ENCODE measurements at places on chromosomes 1 and 21.

DNA sequence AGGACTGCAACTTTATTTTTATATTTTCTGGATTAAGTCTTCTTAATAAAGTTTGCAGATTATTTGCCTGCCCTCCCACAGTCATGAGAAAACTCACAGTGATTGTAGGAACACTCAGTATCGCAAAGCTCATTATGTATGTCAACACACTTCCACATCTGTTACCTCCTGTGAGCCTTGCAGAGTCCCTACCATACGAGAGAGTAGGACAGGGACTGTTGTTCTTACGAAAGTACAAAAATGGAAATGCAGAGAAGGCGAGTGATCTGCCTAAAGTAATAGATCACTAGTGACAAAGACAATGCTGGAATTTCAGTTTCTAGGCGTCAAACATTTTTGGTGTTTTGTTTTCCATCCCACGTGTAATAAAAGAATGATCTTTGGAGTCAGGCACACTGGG lies 131.7 kb downstream of the SYT2 start:
- DNase-seq, result no peak

- DNase-seq, result no peak
Observed at GRCh38 chr1:239725933-239726332, 339.6 kb downstream of the CHRM3 start.

DNA sequence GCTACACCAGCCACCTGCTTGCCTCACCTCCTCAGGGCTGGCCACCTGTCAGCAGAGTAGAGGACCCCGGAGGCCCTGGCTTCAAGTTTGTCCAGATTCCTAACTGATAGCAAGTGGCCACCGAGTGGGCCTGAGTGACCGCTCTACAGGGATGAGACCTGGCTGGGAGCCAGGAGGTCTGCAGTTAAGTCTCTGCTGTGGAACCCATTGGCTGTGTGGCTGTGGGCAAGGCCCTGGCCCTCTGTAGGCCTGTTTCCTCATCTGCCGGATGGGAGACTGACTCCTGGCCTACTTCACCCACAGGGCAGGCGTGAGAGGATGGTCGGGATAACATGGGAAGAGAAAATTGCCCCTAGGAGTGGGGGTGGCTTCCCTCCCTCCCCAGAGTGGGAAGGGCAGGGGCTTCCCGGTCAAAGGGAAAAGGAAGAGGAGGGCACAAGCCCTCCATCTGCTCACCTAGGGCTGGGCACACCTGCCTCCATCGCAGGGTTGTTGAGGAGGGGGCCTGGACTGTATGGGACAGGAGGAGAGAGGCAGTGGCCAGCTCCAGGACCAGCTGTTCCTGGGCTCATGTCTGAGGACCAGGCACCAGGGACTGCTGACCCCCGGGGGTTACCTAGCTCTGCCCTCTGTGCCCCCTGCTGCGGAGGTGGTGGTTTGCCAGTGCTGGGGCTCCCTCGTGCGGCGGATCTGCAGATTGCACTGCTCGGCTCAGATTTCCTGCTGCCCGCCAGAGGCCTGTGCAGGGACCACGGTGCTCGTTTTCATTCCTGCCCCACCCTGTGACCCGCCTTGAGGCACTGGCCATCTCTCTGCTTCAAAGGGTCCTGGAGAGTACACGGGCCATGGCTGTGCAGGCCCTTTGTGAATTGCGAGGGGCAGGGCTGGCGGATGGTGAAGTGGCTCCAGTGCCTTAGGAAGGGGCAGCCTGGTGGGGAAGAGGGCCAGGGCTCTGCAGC lies 9.1 kb upstream of the MTFR1L start:
- peak; percentile 56 for DNase-seq

- no peak for DNase-seq
Observed at GRCh38 chr1:246742396-246742795, 18.2 kb downstream of the SCCPDH start.

- no peak for DNase-seq
Observed at GRCh38 chr21:41121785-41122415, 46.1 kb upstream of the BACE2 start.

DNA sequence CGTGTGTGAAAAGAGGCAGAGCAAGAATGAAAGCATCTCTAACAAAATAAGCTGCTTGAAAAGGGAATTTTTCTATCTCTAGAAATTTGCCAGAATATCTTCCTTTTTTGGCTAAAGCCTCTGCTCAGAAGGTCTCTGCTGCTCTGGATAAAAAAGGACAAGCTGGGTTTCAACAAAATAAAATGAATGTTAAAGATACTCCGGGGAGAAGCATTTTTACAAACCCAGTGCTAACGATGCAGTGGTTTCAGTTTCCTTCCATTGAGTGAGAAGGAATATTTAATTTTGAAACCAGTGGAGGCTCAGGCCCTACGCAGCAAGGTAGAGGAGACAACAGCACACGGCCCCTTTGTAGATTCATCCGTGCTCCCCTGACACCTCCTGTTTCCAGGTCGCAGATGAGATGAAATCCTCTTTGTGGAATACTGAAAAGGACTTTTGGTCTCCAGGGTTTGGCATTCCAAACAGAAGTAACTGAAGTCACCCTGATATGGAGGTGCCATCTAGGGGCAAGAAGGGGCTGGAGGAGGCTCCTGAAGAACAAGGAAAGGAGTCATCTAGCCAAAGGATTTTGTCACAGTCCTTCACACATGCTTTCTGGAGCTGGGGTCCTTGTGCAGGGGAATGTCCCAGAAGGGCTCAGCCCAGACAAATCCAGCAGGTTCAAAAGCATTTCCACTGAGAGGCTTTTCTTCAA lies 65.7 kb upstream of the SYT6 start:
- DNase-seq, result no peak

- DNase-seq, result no peak
Observed at GRCh38 chr1:172719694-172720138, 60.8 kb downstream of the FASLG start.

GRCh38 chr1:1099506-1100183 lies 16.2 kb downstream of the C1orf159 start:
- DNase-seq, result no peak

DNA sequence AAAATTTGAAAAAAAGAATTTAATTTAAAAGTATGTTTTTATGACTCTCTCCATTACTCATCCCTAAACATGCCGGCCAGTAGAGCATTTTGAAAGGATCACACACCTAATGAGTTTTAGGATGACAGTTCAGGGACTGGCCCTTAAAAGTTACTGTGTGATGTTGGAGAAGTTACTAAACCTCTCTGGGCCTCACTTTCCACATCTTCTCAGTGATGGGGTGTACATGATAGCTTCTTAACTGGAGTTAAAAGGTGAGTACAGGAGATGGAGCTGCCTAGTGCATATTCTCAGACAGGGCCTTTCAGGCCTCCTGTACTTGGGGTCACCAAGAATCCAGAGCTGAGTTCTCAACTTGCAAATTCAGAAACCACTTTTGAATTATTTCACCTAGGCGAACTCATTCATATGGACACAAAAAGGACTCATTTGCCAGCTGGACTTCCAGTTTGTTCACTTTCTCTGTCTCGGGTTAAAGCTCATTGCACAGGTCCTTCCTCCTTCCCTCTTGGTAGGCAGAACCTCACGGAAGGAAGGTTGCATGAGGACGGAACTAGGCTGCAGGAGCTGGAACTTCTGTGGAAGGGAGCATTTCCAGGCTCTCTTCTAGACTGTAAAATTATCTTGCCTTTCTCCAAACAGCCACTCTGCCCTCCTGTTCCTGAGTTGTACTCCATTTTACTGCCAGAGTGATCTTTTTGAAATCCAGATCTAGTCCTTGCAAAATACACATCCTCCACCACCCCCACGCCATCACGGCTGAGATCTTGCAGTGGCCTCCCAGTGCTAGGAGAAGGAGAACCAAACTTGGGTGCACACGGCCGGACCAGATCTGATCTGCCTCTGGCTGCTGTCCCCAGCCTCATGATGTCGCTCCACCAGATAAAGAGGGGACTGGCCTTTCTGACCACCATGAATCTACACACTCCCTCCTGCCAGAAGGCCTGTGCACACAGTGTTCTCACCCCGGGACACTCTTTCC lies 4.3 kb upstream of the SLC30A1 start:
- no peak for DNase-seq

GRCh38 chr21:31193761-31194160 lies 150.3 kb downstream of the TIAM1 start:
- DNase-seq, result no peak

DNA sequence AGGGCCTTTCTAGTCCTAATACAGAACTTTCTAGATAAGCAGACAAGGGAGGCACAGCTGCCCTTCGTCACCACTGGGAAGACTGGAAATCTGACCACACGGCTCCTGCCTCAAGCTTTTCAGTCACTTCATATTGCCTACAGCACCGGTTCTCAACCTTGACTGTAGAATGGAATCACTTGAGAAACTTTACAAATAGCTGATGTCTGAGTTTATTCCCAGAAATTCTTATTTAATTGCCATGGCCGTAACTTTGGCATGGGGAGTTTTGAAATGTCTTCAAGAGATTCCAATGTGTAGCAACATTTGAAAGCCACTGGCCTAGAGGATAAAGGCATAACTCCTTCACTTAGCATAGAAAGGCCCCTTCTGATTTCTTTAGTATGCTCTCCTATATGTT lies 42.4 kb upstream of the STMN1 start:
- no peak for DNase-seq

DNA sequence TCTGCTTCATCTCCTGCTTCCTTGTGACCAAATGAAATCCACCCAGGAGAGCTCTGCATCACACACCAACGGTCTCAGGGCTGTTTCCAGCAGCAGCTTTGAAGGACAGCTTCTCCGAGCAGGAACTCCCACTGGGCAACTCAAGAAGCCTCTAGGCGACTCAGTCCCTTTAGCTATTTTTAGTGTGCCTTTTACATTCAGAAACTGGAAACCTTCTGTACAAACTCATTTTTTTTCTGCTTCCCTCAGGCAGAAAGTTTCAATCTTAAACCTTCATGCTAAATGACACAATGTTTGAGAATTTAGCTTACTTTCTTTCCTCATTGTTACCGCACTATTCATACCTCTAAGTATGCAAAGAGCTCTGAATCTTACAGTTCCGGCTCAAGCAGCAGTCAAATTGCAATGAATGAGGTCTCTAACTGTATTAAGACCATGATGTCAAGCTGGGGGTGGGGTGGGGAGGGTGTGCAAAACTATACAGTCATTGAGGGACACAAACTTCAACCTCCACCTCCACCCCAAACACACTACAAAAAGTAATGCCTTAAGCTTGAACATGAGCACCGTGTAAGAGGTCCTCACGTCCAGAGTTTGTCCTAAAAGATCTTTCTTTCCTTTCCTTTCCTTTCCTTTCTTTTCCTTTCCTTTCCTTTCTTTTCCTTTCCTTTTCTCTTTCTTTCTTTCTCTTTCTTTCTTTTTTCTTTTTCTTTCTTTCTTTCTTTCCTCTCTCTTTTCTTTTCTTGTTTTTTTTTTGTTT lies 16.4 kb upstream of the TARBP1 start:
- no peak for DNase-seq

DNA sequence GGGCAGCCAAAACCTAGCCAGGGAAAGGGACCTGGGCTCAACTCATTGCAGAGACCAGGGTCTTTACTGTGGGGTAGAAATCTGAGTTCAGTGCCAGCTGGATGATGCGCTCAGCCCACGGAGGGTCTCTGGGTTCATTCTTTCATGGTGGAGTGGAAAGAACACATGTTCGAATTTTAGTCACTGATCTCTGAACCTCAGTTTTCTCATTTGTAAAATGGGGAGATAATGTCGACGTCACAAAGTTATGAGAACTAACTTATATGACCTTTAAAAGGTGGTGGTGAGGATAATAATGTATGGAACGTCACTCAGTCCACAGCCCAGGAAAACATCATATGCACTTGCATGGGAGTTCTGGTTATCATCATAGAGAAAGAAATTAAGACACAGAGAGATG lies 1.2 kb upstream of the TAL1 start:
- DNase-seq, result no peak

- no peak for DNase-seq
Observed at GRCh38 chr1:98749152-98749756, 87.7 kb downstream of the SNX7 start.

- DNase-seq, result peak; percentile 63
Observed at GRCh38 chr1:226547754-226548191, 791 bp upstream of the STUM start.

- DNase-seq, result no peak
Observed at GRCh38 chr1:167454894-167455785, 63.2 kb downstream of the CD247 start.

DNA sequence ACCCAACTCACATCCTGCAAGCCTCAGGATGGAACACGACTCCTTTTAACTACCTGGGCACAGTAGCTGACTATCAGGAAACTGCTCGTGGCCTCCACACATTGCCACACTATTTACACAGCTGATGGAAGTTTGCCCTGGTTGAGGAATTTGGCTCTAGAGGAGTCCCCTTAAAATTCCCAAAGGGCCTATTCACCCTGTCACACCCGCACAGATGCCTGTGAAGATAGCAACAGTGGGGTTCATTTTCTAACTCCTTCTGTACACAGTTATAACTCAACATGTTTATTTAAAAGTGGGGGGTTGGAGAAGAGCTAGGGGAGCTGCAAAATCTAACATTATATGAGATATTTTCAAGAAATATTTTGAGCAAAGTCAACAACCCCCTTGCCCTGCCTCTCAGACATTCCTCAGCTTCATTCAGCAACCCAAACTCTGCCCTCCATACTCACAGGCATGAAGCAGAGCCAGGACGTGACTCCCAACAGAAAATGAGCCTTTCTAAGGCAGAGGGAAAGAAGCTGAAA lies 35.8 kb upstream of the CCN1 start:
- no peak for DNase-seq

DNA sequence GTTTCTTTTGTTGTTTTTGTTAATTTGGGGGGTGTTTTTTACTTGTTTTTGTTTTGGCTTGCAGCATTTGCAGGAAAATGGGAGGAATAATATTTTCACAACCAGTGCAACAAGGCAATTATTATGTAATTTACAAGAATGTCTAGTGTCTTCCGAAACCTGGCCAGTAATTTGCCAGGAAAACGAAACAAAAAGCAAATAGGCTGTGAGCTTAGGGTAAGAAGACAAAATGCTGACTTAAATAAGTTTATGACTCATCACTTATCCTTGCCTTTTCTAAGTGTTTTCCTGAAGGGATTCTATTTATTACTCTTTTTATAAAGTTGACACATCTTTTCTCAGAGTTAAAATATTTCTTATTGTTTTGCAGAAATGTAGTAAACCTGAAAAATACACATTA lies 49.8 kb downstream of the KCNT2 start:
- DNase-seq, result no peak

DNA sequence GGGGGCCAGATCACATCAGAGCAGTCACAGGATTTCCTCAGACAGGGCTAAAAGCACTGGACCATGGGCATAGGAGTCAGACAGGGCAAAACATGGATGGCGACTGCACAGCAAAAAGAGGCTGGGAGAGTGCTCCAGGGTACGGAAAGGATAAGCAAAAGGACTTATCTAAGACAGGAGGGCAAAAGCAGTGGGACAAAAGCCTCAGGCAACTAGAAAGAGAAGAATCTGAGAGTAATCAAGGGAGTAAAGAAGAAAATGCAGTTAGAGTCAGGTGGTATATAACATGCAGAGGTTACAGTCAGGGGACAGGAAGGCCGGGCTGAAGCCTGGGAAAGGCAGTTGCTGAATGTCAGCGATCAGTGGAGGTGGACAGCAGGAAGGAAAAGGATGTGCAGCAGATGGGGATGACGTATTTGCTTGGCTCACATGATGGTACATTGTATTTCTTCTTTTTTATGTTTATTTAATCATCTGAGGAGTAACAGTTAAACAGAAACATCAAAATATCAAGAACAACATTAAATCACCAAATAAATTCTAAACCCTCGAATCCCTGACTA lies 63.1 kb upstream of the CNN3 start:
- no peak for DNase-seq
